Iris pigment epithelial cell (primary cell): ENCODE measurements at places on chromosomes 13 and 19.
A peak's percentile ranks its signal among the peaks of the same experiment; 100 is the strongest.

- DNase-seq: no peak
These were observed 187.9 kb upstream of the TSHZ3 start for GRCh38 chr19:31537136-31537535.

- no peak for DNase-seq
These were observed 7.0 kb downstream of the BLVRB start for GRCh38 chr19:40458597-40458974.

DNA sequence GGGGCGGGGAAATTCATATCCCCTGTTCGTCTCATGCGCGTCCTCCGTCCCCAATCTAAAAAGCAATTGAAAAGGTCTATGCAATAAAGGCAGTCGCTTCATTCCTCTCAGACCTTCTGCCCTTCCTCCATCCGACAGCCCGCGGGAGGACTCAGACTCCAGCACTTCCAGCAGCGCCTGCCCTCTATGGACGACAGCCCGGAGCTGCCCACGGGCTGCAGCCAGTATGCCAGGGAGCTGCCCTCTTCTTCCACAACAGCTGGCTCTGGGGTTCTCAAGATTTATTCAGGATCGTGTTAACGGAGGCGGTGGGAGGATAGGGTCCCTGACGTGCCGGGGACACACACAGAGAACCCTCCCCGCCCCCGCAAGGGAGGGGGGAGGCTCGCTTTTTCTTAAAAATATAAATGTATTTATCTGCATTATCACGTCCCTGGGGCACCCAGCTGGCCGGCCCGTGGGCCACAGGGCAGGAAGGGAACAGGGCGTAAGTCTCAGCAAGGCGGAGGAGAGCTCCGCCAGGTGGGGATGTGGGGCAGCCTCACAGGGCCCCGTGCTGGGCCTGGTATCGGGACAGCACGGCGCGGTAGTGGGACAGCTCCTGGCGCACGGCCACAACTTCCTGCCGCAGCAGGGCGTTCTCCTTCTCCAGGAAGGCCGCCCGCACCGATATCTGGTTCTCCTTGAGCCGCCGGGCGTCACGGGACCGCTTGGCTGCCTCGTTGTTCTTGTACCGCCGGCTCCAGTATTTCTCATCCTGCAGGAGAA is 6.7 kb downstream of the DBP start:
- DNase-seq: peak; percentile 46

- DNase-seq: no peak
These were observed 419.3 kb upstream of the NBEA start for GRCh38 chr13:34522808-34523207.

DNA sequence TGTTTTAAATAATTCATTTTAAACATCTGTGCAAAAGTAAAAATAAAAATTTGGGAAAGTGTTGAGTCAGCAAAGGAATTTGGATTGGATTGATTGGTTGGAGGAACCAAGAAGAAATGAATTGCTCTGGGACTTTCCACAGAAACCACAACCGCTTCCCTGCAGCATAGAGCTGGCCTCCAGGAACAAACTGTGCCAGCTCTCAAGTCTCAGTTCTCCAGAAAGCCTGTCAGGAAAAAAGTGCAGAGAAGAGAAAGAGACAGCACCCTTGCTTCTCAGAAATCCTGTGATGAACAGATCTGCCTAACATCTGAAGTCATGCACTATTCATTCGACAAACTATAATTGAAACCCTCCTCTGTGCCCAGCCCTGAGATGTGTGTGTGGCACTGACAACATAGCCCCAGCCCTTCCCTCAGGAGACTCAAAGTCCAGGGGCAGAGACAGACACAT is 14.8 kb downstream of the LYPD3 start:
- peak; percentile 74 for DNase-seq

DNA sequence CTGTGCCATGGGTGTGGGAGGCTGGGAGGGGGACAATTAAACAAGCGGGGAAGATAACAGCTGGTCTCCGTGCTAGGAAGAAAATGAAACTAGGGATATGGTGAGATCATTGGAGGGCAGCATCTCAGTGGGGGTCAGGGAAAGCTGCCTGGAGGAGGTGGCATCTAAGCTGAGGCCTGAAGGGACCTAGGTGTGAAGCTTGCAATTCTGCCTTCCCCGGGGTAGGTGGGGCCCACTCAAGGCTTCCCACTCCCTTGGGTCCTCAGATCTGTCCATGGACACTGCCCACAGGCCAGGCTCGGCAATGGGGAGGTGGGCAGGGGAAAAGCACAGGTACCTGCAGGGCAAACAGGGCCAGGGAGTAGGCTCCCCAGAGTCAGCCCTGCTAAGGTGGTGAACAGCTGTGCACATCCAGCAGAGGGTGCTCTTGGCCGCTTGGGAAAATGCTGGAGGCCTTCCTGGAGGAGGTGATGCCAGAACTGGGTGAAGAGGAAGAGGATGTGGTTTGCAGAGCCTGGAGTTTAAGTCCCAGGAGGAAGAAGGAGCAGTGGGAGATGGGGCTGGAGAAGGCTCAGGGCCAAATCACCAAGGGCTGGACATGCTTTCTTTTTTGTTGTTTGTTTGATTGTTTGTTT is 25.7 kb upstream of the CCNE1 start:
- DNase-seq: no peak
